HL-60 (cell line): ENCODE measurements at places on chromosomes 6 and 20.

- DNase-seq, result no peak
These were observed 21.4 kb downstream of the NCR2 start for GRCh38 chr6:41356825-41357224.

- no peak for DNase-seq
These were observed 22.2 kb downstream of the PGBD1 start for GRCh38 chr6:28303570-28303969.

DNA sequence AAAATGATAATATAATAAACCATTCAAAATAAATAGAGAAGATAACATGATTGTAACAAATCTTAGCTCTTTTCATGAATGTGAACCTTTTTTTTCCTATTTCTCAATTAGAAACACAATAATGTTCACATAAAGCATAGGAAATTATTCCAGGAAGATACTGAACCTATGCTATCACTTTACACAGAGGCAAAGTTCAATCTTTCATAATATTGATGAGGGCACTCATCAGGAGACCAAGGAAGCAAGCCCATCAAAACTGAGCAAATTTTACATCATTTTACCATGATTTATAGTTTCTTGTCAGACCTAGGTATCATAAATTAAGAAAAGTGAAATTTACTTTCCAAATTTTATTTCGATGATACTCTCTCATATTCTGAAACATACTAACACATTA lies 938.5 kb downstream of the TBC1D32 start:
- no peak for DNase-seq

DNA sequence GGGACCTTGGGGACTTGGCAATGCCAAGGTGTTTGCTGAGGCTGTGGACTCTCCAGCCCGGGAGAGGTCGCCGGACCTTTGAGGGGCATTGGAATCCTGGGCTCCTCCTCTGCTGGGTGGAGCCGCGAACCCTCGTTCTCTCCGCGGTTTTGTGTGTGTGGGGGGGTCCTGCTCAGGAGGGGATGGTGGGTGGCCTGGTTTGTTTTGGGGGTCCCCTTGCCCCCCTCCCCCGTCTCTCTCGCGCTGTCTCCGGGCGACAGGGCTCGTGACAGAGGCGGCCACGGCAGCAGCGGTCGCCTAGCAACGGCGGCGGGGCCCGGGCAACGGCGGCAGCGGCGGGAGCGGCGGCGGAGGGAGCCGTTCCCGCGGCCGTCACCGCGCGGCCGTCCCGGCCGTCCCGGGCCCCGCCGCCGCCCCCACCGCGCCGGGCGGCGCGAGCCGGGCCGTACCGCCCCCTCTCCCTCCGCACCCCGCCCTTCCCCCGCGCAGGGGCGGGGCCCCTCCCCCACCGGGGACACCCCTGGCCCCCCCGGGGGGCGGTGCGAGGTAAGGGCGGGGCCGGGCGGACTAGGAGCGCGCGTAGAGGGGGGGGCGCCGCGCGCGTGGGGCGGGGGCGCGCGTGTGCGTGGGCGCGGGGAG lies 7.8 kb downstream of the SYNGAP1 start:
- DNase-seq, result peak; percentile 27

DNA sequence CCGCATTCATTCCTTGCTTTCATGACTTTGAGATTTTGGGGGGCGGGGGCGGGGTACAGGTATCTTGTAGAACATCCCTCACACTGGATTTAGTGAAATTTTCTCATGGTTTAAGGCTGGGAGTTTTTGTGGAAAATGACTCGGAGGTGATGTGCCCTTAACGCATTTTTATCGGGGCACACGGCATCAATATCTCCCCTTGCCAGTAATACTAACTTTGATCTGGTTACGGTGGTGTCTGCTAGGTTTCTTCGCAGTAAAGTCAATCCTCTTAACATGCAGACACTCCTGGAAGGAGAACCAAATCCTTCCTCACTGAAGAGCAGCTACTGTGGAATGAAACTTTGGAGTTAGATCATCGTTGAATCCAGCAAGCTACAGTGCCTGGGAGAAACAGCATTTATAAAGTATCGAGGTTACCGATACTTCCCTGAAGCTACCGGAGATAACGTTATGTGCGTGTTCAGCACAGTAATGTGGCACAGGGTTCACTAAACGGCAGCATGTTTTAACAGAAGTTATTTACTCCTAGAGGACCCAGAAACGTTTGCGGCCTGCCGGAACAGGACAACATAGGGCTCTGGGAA lies 1.2 kb upstream of the DYNLRB1 start:
- no peak for DNase-seq

GRCh38 chr20:11380283-11380682 lies 537.4 kb upstream of the BTBD3 start:
- DNase-seq, result no peak

GRCh38 chr6:151494235-151494935 lies 568 bp downstream of the CCDC170 start:
- no peak for DNase-seq

GRCh38 chr6:150176152-150176551 lies 33.3 kb downstream of the PPP1R14C start:
- no peak for DNase-seq

DNA sequence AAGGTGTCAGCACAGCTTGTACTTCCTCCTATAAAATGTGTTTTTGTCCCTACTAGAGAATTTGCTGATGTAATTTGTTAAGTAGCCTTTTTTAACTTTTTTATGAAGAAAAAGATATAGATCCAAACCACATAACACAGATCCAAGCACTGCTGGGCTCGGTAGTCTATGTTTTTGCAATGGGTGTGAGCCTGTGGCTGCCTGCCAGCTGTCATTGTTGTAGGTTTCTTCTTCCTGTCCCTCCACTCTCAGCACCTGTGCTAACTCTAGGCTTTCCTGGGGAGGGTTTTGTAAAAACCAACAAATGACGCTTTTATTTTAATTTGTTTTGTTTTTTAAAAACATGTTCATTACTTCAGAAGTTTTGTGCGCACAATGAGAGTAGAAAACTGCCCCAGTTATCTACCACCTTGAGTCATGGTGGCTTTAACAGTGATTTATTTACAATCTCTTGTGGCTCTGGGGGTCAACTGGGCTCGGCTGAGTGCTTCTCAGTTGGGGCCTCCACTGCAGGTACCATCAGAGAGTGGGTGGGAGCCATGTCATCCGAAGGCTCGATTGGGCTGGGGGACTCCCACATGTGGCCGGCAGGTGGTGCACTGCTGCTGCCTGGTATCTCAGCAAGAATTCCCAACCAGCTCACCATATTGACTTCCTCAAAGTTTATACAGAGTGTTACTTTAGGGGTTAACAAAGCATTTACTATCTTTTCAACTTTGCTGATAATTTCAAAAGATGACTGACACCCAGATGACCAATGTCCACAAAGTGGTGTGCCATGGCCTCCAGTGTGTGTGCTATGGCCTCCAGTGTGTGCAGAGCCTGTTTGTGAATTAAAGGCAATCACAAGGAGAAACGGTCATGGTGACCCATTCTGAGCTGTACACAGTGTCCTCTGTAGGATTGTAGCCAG lies 3.0 kb upstream of the CCR6 start:
- DNase-seq, result no peak

DNA sequence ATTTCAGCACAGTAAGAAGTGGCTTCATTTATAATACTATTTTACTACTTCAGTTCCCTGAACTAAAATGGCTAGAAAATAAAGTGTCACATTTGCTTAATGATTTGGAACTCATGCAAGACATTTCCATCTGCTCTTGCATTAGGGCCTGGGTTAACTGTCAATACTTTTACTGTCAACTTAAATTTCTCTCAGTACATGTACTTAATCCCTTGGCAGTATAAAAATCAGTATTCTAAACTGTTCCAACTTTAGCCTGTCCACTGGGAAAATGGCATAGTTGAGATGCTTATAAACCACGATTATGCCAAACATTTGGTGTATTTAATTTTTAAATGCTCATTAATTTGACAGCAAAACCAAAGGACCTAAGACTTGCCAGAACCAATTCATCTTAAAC lies 154.5 kb downstream of the ASCC3 start:
- no peak for DNase-seq

DNA sequence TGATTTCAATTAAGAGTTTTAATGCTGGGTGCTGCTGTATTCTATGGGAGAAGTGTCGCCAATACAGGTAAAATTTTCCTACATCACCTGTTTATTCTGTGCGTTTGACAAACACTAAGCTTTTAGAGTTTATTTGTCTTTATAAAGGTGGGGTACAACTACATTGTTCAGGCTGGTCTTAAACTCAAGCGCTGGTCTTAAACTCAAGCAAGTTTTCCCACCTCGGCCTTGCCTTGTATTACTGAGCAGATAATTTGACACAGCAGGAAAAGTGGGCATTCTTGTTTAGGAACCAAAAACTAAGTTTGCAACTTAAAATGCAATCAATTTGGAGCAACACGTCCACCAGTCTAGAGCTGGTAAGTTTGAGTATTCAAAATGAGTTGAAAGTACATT lies 112.9 kb upstream of the BTN3A2 start:
- no peak for DNase-seq

DNA sequence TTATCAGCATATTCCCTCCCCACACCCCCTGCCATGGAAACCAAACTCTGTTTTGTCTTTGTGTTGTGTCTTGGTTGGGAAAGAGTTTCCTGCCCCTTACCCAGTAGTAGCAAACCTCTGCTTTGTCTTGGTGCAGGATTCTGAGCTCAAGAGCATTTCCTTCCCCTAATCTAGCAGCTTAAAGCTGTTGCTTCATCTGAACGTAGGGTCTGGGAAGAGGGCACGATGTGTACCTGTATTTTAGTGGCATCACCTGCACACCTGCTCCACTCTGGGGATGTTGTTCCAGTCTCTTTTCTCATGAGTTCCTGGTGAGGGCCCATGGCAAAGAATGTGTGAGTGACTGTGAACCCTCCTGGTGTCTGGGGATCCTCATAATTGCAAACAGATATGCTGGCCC lies 164.7 kb downstream of the SCP2D1 start:
- no peak for DNase-seq

DNA sequence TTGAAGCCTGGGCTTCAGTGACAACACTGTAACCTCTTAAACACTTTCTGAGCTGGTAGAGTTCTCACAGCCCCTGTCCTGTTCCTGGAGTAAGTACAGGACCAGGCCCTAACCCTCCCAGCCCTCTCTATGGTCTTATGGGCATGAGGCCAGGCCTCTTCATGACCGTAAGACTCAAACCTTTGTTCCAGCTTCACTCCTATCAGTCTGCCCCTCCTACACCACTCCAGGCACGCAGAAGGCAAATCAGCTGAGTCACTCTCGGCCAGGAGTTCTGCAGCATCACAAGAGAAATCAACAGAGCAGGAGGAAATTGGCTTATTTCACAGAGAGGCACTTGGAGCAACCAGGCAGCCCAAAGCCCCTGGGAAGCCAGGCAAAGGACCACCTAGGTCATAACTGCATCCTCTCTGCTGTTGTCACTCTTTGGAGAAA lies 25.3 kb upstream of the CHD6 start:
- peak; percentile 20 for DNase-seq

GRCh38 chr20:22450537-22450936 lies 133.8 kb downstream of the FOXA2 start:
- no peak for DNase-seq

GRCh38 chr6:133891927-133892812 lies 3.3 kb downstream of the TCF21 start:
- DNase-seq, result no peak

GRCh38 chr6:88655586-88655985 lies 307.8 kb downstream of the RNGTT start:
- no peak for DNase-seq

DNA sequence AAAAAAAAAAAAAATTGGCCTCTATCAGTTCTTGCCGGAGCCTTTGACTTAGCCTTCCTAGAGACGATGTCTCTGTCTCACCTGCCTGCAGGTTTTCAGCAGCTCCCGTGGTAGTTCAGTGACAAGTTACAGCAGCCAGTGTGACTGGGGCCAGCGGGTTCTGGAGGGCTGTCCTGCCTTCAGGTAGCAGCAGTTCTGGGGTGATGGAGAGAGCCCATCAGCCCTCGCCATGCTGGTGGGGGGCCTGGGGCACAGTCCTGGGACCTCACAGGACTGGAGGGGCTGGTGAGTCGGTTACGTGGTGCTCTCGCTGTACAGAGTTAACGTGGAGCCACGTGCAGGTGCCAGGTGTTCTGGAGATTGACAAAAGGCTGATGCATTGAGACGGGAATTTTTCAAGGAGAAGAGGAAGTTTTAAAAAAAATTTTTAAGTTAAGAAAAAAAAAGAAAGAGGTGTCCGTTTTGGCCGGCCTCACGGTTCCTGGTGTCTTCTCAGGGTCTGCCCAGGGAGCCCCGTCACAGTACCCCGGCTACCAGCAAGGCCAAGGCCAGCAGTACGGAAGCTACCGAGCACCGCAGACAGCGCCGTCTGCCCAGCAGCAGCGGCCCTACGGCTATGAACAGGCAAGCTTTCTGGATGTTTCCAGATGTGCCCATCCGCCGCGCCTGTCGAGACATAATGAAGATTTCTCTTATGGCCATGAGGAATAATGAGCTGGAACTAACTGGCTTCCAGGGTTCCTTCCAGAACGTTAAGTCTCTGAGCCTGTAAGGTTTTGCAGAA lies 8.6 kb upstream of the MTG2 start:
- no peak for DNase-seq

DNA sequence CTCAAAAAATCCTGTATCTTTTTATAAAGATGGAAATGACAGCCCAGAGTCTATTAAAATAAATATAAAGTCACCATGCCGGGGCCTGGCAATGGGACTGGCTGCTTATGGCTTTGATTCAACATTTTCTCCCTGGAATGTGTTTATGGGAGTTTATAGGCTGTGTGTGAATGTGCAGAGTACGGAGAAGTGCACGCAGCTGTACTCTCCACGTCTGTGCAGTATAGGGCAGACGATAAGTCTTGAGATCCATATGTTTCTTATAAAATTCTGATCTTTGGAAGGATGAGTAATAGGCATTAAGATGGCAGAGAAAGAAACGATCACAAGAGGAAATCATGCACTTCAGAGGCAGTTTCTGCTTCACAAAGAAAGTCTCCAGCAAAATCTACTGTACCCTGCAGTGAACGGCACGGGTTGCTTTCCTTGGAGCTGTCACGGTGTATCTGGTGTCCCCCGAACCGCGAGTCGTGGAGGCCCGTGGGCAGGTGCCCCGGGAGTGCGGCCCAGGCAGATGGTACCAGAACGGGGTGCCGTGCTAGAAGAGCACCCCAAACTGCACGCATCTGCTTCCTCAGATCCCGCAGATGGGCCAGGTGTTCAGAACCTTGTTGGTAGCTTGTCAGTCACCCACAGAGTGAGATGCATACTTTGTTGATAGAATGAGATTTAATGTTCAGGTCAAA lies 382.5 kb downstream of the TAF4 start:
- DNase-seq, result no peak

GRCh38 chr6:112116221-112116620 lies 28.8 kb downstream of the FAM229B start:
- DNase-seq, result no peak
